ENCODE measurements at places on chromosomes 7 and 10. TPM values are rescaled to one million over a fixed set of nuclear protein-coding genes. Genes with fewer than 3 reads are reported as not detected.
A peak's percentile ranks its signal among the peaks of the same experiment; 100 is the strongest.

GRCh38 chr7:41627645-41628298 is 75.1 kb downstream of the INHBA start:
- DNase-seq, result no peak

GRCh38 chr10:106931159-106931852 is 233.2 kb downstream of the SORCS1 start:
- no peak for DNase-seq

DNA sequence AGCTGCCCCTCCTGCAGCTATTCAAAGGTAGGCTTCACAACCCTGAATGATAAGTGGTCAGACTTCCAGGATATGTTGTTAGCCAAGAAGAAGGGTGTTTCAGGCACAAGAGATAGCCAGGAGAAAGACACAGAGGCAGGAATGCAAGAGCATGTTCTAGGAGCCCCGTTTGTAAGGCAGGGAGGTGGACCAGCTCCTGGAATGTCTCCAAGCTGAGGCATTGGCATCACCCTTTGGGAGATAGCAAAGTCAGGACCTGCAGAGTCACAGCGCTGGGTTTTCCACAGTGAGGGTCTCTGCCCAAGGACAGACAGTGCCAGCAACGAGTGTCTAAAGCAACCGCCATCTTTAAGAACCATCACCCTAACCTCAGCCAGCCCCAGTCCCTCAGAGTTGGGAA is 484.5 kb upstream of the ZMIZ1 start:
- no peak for DNase-seq

GRCh38 chr7:85471740-85472139 is 284.9 kb upstream of the SEMA3D start:
- DNase-seq, result no peak

GRCh38 chr7:15972862-15973275 is 286.4 kb upstream of the MEOX2 start:
- no peak for DNase-seq

DNA sequence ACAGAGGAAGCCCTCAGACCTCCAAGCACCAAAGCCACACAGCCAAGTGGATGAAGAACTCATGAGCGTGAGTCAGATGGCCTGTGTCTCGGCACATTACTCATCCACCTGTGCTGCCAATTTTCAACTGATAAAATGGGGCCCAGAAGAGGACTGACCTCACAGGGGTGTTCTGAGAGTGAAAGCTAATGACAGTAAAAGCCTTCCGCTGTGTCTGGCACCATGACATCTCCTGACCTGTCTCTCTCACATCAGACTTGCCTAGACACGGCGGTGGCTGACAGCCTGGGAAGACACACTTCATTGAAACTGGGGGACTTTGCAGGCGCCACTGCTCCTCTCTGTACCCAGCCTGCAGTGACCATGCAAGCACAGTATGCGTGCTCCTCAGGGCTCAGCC is 8.3 kb upstream of the SLC18A3 start:
- DNase-seq, result no peak

OR2A5 gene
- not detected for total RNA-seq

- no peak for DNase-seq
Measured at GRCh38 chr7:572416-573268, 53.0 kb upstream of the PDGFA start.

GRCh38 chr10:86968994-86969355 is 693 bp downstream of the ADIRF start:
- peak; percentile 19 for DNase-seq

GRCh38 chr7:149854611-149855360 is 16.6 kb downstream of the ZNF862 start:
- peak; percentile 74 for DNase-seq

THSD7A gene
- 1.6 TPM for total RNA-seq
